HCEC 1CT (cell line): ENCODE measurements at places on chromosomes 7 and 10.

DNA sequence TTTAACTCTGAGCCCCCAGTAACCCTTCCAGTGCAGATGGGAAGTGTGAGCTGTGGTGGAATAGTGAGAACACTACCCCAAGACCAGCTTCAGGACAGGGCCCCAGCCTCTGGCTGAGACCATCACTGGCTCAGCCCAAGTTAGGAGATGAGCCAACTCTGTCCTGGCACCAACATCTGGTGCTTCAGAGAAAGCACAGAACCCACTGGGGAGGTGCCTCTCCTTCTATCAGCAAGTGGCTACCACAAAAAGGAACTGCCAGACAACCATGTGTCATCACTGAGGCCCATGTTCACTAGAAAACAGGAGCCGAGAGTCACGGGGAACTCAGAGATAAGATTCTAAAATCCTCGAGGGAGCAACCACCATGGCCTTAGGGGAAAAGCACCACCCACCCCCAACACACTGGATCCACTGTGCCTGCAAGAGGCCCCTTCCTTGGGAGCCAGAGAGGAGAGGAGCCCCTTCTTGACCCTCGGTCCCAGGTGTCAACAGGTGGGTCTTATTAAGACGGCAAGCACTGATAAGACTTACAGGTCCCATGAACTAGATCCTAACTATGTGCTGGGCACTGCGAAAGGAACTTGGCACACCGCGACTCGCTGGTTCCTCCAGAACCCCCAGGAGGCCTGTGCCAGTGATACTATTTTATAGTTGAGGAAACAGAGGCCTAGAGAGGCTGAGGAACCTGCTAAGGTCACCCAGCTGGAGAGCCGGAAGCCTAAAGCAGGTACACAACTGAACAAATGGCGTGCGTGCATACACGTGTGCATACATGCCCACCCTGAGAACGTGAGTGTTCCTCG is 102.7 kb downstream of the FAM53B start:
- no peak for DNase-seq

DNA sequence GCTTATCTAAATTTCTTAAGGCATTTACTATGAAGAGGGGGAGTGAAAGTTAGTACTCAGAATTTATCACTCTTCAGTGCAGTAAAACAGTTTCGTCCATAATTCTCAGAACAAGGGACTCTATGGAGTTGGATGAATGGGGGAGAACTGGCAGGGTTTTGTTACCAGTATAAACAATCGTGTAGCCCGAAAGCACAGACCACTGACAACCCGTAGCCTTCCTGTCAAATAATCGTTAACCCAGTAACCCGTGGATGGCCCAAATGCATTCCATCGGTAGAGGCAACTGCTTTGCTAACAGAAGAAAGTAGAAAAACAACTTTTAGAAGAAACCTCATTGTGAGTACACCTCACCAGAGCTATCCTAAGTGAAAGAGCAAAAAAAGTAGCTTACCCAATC is 583.9 kb downstream of the NXPH1 start:
- no peak for DNase-seq

DNA sequence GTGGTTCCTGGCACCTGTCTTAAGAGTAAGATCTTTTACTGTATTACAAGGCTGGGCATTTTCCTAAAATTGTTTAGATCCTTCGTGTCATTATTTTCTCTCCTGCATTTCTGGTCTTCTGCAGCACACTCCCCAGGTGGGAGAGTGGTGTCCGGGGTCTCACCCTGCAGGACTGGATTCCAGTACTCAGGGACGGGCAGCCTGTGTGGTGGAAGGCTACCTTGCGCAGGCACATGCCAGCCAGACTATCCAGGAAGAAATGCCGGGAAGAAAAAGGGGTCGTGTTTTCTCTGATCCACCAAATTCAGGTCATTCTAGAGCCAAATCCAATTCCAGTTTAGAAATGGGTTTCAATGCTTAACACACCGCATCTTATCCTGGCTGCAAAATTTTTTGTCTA is 27.7 kb downstream of the CNPY1 start:
- DNase-seq, result no peak

DNA sequence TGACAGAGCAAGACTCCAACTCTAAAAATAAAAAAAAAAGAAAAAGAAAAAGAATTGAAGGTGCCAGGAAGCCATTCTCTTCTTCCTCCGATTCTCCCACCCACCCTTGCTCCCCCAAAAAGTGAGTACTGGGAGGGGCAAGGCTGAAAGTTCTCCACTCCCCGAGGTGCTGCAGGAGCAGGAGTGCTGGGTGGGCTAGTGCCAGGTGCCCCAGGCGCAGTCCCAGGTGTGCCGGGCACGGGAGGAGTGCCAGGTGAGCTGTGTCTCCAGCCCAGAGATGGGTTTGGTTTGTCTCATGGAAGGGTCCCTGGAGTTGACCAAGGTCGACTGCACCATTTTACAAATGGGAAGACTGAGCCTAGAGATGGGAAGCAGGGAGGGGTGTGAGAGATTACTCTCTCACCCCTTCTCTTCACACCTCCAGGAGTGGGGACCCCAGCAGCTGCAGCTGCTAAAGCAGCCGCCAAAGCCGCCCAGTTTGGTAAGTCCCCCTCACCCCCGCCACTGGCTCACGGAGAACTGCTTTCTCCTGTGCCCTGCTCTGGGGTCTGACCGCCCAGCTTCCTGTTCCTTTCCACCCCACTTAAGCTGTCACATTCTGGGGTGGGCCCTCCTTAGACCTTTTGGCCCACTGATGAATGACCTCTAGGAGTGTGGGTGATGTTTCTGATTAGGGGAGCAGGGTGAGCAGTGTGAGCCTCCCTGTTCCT is 26.2 kb upstream of the LIMK1 start:
- no peak for DNase-seq

DNA sequence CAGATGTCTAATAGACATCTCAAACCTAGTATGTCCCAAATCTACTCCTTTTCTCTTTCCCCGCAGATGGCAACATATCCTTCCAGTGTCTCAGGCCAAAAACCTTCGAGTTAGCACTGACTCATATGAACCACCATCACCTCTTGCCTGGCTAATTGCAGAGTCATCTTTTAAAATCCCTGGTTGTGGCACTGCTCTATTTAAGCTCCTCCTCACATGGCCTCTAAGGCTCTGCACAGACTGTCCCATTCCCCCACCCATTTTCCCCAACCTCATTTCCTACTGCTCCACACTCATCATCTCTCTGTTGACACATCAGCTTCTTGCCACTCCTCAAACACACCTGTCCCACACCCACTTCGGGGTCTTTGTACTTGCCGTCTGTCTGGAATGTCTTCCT is 16.8 kb upstream of the HBP1 start:
- peak; percentile 87 for DNase-seq

- no peak for DNase-seq
Measured at GRCh38 chr7:119086026-119086425, 861.5 kb downstream of the ANKRD7 start.

DNA sequence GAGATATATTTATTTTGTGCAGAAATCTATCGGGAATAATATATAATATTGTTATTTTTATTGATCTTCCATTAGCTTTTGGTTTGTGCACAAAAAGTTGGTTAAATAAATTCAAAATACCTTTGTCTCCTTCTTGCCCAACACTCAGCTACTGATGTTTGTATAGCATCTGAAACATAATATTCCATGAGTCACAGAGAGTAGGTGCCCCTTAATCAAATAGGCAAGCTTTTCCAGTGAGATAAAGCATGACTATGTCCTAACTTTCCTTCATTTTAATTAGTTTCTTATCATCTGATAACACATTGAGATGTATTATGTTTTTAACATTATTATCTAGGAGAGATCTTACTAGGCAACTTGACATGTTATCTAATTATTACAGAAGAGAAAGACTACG is 432.2 kb downstream of the KIF20B start:
- no peak for DNase-seq

GRCh38 chr10:1451362-1451888 is 285.9 kb downstream of the ADARB2 start:
- DNase-seq, result no peak

DNA sequence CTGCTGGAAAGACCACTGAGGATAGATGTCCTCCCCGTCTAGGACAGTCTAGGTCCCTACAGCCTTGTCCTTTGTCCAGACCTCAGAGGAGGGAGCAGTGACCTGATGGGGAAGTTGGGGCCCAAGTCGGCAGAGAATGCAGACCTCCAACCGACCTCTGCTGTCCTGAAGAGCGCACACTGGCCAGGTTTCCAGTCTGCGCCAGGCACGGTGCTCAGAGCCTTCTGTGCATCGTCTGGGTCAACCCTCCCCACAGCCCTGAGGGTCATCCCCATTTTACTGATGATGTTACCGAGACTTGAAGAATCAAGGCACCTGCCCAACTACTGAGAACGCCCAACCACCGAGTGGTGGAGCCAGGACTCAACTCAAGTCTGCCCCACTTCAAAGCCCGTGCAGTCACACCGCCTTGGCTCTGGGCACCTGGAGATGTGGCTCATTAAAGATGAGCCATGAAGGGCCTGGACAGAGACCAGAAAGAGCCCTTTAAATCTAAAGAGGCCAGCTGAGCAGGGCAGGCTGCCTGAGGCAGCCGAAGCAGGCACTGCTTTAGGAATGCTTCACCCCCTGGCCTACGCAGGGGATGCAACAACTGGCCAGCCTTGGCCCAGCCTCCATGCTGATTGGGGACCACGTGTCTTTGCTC is 4.4 kb downstream of the ITPRIP start:
- no peak for DNase-seq

- DNase-seq, result no peak
Measured at GRCh38 chr7:42045961-42046360, 191.0 kb downstream of the GLI3 start.

DNA sequence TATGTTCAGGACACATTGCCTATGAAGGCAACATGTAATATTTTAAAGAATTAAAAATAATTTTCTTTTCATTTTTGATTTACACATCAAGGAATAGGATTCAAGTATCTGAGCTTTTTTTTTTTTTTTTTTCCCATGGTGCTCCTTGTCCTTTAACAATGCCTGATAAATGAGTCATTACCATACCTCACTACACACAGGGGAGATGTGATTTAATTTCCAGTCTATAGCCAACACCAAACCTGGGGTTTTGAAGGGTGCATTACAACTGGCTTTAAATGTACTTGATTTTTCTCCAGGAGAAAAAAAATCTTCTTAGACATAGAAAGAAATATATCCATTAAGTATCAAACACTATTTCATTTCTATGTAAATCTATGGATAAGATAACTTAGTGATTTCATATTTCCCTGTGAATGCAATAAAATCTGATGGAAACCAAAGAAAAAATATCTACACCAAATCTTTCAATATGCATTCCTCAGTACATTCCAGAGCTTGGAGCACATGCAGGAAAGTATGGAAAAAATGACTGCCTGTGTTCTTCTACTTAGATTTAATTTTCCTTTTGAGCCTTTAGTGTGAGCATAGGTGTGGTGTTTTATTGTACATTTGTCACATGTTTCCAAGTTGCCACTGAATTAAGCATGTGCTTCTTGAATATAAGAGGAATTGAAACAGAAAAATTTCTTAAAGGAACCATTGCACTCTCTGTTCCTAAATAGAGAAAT is 204.8 kb upstream of the MEOX2 start:
- DNase-seq, result peak; percentile 35

DNA sequence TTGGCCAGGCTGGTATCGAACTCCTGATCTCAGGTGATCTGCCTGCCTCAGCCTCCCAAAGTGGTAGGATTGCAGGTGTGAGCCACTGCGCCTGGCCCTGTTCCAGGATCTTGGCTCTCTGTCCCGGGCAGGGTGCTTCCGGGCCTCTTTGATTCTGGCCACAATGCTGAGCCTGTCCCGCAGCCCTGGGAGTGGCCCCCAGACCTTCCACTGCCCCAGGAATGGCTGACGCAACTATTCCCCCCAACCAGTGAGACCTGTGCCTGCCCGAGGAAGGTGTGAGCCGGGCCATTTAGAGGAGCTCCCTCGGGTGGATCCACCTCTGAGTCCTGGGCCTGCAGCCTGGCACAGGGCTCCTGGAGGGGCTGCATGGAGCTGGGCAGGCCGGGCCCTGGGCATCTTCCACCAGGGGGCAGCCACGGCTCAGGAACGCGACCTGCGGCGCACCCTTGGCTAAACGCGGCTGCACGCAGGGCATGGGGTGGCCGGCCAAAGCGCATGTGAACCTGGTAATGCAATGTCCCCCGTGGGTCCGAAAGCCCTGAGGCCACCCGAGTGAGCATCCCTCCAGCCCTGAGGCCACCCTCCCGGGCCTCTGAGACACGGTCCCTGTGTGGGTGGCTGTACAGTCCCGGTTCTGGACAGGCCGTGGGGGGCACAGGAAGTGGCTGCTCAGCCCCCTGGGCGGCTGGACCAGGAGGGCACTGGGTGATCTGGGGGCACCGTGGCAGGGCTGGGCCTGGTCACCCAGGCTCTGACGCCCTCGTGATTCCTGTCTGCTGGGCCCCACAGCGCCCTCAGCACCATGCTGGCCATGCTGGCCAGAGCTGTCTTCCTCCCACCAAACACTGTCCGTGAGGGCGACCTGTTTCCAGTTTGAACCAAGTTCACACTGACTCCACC is 24.8 kb downstream of the GRIFIN start:
- DNase-seq, result peak; percentile 67

- peak; percentile 34 for DNase-seq
Measured at GRCh38 chr7:102925976-102926782, 13.4 kb downstream of the LRRC17 start.

DNA sequence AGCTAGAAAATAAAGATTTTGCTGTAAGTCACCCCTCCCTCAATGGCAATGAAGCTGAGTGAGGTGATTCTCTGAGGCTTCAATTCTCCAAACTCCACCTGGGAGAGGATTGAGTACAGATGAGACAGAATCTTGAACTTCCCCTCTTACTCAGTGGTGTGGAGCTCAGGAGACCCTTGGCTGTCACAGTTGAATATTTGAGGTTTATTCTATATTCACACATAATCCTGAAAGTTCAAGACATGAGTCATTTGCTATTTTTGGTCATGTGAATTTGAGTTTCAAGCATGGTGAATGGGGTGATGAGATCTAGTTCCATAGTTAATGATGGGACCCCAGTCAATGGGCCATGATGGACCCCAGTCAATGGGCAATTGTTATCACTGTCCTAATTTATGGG is 13.9 kb upstream of the TECTB start:
- DNase-seq, result peak; percentile 86
